Keratinocyte (primary cell): ENCODE measurements at places on chromosomes 5 and 9. TPM values are rescaled to one million over a fixed set of nuclear protein-coding genes. Genes with fewer than 3 reads are reported as not detected.
A peak's percentile ranks its signal among the peaks of the same experiment; 100 is the strongest.

DNA sequence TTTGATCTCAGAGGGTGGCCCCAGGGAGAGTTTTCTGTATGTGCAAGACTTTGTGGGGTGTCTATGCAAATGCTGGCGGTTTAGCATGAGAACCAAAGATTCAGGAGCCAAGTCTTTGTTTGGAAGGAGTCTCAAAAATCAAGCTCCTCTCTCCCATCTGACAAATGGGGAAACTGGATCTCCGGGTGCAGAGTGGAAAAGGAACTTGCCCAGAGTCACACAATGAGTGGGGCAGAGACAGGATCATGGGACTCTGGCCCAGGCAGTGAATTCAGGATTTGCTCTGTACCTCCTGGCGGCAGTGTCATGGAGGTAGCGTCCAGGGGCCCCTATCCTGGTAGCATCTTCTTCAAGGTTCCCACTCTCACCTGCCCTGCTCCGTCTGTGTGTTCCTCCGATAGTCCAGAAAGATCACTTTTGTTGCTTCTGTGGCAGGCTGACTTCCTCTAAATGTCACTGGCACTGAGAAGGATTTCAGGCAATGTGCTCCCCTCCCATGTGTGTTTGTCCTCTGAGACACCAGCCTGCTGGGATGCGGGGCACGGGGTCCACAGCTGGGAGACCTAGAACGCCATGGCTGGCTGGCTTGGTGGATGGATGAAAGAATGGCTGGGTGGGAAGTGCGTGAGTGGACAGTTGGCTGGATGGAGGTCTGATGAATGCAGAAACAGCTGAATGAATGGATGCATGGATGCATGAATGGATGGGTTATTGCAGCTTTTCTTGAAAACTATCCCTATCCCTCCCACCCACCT is 3.6 kb downstream of the CCL19 start:
- no peak overlapping the region for H3K4me3 ChIP-seq
- no peak overlapping the region for H3K27ac ChIP-seq
- DNase-seq: no peak
- no peaks in the 10 kb centered on the region for H3K36me3 ChIP-seq
- no peaks in the 10 kb centered on the region for H3K4me1 ChIP-seq
- no peaks in the 10 kb centered on the region for H3K27me3 ChIP-seq

DNA sequence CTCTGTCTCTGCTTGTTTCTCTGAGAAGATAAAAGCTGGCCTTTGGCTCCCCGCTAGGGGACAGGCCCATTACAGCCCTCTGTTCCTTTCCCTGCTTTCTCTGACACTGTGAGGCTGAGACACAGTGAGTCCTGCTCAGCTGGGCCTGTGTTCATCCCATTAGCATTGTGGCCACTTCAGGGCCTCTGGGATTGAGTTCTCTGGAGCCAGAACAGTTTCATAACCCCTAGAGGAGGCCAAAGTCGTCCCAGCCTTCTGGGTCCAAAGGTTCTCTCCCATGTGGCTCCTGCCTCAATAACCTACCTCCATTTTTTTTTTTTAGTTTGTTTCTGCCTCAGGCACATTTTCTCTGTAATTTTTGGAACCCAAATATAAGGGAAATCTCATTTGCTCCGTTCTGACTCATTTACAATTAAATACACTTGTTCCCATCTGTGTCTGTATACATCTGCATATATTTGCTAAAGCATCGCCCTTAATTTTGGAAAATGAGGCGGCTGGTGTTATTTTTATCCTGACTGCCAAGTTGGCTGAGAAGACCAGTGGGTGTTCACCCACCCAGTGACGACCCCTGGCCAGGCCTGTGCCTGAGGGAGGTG is 27.3 kb upstream of the CTNNA1 start:
- no peak for DNase-seq
- H3K27me3 ChIP-seq: no peaks in the 10 kb centered on the region
- H3K4me1 ChIP-seq: peaks cover 31% of the 10 kb centered on the region
- H3K4me3 ChIP-seq: peak overlapping the region; percentile 43

GRCh38 chr9:126036881-126037291 is 289.7 kb downstream of the PBX3 start:
- no peaks in the 10 kb centered on the region for H3K36me3 ChIP-seq
- H3K27me3 ChIP-seq: peaks cover 5% of the 10 kb centered on the region
- no peaks in the 10 kb centered on the region for H3K4me1 ChIP-seq
- DNase-seq: no peak
- H3K27ac ChIP-seq: no peak overlapping the region

The WDR38 gene
- not detected in 3 replicates for polyA plus RNA-seq

The ALDH1A1 gene
- polyA plus RNA-seq: 0.08 to 0.32 TPM in 2 of 3 replicates, not detected in the other

The JADE2 gene
- 8.4 to 15.5 TPM (median 11.1 TPM) in 3 replicates for polyA plus RNA-seq

The CCDC152 gene
- polyA plus RNA-seq: 0.24 to 0.71 TPM (median 0.33 TPM) in 3 replicates
